IMR-90 (cell line): ENCODE measurements at places on chromosomes 7 and 10. TPM values are rescaled to one million over a fixed set of nuclear protein-coding genes. Genes with fewer than 3 reads are reported as not detected.

The FFAR4 gene
- total RNA-seq: not detected in 2 replicates

The CDC14C gene
- total RNA-seq: under 0.01 TPM in 2 replicates

DNA sequence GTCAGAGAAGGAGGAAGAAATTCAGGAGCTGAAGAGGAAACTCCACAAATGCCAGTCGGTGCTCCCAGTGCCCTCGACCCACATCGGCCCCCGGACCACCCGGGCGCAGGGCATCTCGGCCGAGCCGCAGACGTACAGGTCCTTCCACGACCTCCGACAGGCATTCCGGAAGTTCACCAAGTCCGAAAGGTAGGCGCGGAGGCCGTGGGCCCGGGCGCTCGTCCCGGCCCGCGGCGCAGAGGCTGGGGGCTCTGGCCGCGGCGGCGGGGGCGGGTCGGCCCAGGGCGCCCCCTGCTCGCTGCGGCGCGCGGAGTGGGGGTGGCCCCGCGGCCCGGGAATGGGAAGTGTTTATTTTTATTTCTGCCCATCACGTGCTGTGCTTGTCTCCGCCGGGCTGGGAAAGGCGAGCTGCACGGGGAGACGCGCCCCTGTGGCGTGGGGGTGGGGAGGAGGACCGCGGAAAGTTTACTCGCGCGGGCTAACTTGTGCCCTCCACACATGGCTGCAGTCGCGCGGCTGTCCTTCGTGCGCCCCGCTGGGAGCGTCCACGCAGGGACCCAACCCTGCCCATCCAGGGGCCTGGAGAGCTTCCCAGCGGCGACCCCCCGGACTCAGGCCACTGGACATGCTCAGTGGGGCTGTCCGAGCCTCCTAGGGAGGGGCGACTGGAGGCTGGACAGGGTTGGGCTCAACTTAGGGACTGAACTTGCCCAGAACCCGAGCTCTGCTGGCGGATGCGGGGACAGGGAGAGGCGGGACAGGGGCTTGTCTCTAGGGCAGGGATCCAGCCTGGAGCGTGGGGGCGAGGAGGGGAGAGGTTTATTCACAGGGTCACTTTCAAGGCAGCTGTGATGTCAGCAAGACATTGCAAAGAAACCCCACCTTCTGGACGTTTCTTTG, 82.6 kb upstream of the PRKG1 start:
- peak; percentile 67 for DNase-seq

The HOXA7 gene
- under 0.01 and 0.18 TPM in 2 replicates for total RNA-seq

GRCh38 chr10:83248106-83248631, 891.1 kb upstream of the GHITM start:
- no peak for DNase-seq

DNA sequence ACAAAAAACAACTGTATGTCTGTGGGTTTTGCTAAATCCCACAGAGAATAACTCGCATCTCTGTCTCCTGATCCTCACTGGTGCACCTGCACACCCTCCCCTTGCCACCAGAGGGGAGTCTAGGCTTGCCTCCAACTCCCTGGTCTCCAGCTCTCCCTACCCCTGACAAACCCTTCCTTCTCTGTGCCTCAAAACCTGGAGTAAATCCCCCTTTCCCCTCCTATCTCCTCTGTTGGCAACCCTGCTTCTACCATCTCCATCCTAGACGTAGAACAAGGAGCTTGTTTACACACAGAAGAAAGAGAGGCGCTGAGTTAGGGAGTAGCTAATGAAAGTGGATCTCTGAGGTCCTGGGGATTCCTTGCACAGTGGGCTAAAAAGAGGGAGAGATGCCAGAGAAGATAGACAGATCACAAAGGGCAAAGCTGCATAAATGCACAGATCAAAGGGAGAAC, 6.0 kb downstream of the MBLAC1 start:
- peak; percentile 66 for DNase-seq

- DNase-seq: peak; percentile 48
These were observed 98.9 kb downstream of the KMT2C start for GRCh38 chr7:152336754-152337368.

DNA sequence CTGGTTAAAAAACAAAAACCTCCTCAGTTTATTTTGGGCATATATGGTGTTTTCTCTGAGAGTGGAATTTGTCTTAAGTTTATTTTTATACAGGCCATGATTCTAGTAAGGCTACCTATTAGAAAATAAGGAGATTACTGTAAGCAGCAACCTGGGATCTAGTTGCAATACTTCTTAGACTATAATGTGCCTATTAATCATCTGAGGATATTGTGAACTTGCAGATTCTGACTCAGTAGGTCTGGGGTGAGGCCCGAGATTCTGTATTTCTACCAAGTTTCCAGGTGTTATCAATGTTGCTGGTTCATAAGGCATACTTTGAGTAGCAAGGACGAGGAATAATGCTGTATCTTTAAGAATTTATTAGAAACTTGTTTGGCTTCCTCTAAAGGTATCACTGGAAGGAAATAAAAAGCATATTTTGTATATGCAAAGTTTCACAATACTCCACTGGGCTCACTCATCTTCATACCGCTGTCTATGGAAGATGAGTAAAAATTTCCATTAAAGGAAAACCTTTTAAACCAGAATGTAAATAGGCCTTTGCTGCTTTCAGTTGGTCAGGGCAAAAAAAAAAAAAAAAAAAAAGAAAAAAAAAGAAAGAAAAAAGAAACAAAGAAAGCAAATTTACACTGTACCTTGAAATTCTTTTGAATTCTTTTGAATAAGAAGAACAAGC, 105.8 kb downstream of the BMPER start:
- peak; percentile 48 for DNase-seq

DNA sequence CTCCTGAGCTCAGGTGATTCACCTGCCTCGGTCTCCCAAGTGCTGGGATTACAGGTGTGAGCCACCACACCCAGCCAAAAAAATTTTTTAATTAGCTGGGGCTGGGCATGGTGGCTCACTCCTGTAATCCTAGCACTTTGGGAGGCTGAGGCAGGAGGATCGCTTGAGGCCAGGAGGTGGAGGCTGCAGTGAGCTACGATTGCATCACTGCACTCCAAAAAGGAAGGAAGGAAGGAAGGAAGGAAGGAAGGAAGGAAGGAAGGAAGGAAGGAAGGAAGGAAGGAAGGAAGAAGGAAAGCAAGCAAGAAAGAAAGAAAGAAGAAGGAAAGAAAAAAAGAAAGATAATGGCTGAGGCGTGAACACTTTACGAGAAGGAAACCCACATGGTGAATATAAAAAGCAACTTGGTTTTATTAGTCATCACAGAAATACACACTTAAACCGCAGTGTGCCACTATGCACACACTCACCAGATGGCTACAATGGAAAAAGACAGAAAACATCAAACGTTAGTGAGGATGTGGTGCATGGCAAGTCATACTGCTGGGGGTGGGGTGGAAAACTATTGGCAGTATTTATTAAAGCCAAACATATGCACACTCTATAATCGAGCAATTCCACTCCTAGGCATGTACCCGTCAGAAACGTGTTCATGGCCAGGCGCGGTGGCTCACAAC, 4.4 kb upstream of the CCL26 start:
- peak; percentile 89 for DNase-seq

The HOXA13 gene
- not detected in 2 replicates for total RNA-seq

GRCh38 chr7:102044984-102045673, 227.7 kb downstream of the CUX1 start:
- peak; percentile 93 for DNase-seq

The DOCK4 gene
- total RNA-seq: 12.2 and 14.2 TPM in 2 replicates

DNA sequence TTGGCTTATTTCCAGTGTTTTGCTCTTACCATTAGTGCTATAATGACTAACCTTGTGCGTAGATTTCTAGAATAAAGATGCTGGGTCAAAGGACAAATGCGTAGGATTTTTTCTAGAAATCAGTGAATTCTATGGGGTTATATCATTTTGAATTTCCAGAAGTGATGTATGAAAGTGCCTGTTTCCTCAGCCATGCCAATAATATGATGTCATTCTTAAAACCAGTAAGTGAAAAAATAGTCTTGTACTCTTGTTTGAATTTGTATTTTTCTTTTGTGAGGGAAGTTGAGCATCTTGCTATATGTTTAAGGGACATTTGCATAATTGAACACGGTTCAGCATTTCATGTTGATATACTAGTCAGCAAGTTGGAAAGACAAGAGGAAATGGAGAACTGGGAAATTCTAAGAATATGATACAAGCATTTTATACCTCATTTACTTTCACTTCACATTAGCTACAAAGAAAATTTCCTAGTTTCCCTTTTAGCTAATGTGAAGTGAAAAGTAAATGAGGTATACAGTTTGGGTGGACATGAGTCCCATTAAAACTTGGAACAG, 3.8 kb upstream of the DNAH11 start:
- no peak for DNase-seq

GRCh38 chr7:44277851-44278250, 47.5 kb downstream of the CAMK2B start:
- peak; percentile 47 for DNase-seq

- no peak for DNase-seq
These were observed 10.1 kb downstream of the HNRNPA2B1 start for GRCh38 chr7:26190417-26190869.

The PLXDC2 gene
- total RNA-seq: 5.0 and 6.1 TPM in 2 replicates

The OPTN gene
- total RNA-seq: 34.8 and 56.9 TPM in 2 replicates

The GALNT17 gene
- total RNA-seq: not detected in 2 replicates

The OR2A1 gene
- total RNA-seq: not detected in 2 replicates

GRCh38 chr7:105532709-105533460, 884 bp downstream of the RINT1 start:
- no peak for DNase-seq

GRCh38 chr10:133273534-133274143, 3.0 kb downstream of the ADAM8 start:
- DNase-seq: no peak

DNA sequence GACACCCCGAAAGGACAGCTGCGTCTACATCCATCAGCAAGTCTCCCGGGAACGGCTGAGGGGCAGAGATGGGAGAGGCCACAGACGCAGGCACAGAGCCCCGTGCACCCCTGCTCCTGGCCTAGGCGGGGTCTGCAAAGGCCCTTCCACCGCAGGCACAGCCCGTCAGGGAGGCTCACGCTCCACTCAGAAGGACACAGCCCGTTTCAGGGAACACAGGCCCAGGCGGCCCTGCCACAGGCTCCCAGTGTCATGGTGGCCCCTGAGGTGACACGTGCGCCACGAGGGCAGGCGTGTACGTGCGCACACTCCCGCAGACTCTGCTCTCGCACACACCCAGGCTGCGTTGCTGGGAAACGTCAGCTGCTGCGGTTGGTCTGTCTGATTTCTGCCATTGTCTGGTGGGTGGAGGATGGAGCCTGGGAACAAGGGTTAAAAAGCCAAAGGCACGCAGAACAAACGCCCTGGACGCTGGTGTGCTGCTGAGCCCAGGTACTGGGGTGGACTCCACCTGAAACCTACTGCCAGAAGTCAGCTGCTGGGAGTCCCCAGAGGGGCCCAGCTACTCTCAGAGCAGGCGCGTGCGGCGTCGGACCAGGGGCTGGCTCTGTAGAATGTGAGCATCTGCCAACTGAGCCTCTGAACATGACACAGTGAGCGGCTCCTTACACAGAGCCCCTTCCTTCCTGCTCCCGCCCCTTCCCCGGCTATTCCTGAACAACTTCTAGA, 13.1 kb downstream of the GPER1 start:
- no peak for DNase-seq

The OR2A42 gene
- not detected in 2 replicates for total RNA-seq

DNA sequence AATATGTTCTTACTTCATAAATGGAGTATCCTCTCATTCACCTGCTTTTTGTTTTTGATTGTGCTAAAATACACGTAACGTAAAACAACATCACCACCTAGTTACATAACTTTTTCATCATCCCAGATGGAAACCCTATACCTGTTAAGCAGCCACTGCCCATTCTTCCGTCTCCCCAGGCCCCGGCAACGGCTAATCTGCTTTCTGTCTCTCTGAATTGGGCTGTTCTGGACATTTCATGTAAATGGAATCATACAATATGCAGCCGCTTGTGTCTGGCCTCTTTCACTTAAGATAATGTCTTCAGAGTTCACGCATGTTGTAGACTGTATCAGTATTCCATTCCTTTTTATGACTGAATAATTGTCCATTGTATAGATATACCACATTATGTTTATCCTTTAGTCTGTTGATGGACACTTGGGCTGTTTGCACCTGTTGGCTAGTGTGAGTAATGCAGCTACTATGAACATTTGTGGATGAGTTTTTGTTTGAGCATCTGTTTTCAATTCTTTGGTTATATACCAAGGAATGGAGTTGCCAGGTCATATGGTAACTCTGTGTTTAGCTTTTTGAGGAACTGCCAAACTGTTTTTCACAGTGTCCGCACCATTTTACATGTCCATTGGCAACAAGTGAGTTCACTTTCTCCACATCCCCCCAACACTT, 14.1 kb upstream of the SUN1 start:
- DNase-seq: peak; percentile 85

The CLEC2L gene
- not detected in 2 replicates for total RNA-seq

The AGBL3 gene
- 0.18 and 0.28 TPM in 2 replicates for total RNA-seq

The C10orf143 gene
- 0.36 and 0.56 TPM in 2 replicates for total RNA-seq

DNA sequence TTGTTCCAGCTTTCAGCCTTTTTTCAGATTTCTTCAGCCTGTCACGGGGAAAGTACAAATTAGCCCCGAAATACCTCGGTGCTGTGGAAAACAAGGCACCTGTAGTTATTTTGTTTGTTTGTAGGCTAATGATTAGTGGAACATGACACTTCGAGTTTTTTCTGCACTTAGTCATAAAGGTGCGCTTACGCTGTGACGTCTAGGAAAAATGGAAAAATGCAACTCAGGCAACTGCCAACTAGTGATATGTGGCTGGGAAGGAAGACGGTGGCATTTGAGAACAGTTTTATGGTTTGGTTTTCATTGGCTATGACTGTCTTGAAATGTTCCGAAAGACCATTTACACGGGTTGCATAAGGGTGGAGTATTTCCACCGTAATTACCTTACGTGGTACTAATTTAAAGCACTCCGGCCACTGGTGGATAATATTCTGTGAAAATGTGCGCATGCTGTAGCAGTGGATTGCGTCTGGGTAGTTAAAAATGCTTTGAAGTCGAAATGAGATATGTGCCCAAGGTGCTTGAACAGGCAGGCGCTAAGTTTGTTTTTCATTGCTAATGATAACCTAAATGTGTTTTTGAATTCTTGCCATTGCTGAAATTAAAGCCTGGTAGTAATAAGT, 94.5 kb upstream of the CELF2 start:
- no peak for DNase-seq

The ANKRD7 gene
- total RNA-seq: 0.18 and 0.28 TPM in 2 replicates

DNA sequence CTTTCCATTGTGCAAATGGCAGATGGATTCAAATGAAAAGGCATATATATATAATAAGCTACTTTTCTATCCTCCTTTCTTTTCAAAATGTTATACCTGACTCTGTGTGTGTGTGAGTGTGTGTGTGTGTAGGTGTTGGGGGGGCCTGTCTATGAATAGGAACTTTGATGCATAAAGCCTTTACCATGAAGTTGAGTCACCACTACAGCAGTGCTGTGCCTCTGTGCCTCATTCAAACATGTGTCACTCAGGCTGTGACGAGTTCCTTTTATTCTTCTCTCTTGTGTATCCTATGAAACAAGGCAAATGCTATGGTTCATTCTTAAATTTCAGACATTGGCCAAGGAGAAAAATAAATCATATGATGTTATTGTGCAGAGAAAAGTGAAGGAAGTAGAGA, 52.7 kb upstream of the DKK1 start:
- DNase-seq: no peak
